Stimulated activated CD4-positive, alpha-beta T cell treated with anti-CD3 and anti-CD28 coated beads, Interleukin-15, amount 100 ng/mL, for 1 hour (primary cell): ENCODE measurements at places on chromosomes 11 and 22.

GRCh38 chr11:126830216-126830806, 170.3 kb downstream of the KIRREL3 start:
- DNase-seq: no peak

DNA sequence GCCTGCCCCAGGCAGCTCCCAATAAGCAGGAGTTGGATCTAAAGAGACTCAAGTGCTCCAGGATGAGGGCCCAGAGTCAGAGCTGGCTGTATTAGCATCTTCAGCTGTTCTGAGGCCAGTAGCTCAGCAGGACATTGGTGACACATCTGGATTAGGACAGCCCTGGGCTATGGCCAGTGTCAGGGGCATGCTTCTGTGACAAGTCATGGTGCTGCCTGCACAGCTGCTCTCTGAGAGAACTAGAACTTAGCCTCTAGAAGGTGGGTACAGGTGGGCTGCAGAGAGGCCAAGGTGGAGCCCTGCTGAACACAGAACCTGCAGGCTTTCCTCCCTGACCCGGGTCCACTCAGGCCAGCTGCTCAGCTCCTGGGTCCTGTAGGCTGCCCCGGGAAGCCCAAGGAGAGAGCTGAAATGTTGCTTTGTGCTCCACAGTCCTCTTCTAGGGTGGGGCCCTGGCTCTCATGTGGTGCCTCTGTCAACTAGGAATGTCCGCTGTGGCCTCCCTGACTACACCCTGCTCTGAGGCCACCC, 426.9 kb downstream of the SOX6 start:
- no peak for DNase-seq

GRCh38 chr22:39997939-39998726, 3.4 kb downstream of the FAM83F start:
- DNase-seq: no peak

DNA sequence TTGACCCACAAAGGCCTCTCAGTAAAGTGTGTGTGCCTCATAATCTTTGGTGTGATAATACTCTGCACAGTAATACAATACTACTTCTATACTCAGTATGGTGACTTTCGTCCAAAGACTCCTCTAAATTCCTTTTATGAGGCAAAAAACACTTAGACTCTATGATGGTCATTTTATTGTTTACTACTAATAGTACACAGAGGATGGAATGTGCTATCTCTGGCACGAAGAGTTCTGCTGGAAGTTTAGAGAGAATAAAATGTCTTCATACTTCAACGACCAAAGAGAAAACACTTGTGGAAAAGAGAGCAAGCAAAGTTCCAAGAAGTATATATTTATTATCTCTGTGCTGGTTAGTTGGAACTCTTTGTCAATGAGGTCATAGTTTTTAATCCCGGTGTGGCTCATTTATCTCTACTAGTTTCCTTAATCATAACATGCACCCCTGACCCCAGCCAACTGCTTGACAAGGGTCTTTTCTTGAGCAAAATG, 7.5 kb upstream of the CSTF3 start:
- DNase-seq: no peak

- DNase-seq: no peak
These were observed 143.3 kb upstream of the TBCEL start for GRCh38 chr11:120880498-120881175.

DNA sequence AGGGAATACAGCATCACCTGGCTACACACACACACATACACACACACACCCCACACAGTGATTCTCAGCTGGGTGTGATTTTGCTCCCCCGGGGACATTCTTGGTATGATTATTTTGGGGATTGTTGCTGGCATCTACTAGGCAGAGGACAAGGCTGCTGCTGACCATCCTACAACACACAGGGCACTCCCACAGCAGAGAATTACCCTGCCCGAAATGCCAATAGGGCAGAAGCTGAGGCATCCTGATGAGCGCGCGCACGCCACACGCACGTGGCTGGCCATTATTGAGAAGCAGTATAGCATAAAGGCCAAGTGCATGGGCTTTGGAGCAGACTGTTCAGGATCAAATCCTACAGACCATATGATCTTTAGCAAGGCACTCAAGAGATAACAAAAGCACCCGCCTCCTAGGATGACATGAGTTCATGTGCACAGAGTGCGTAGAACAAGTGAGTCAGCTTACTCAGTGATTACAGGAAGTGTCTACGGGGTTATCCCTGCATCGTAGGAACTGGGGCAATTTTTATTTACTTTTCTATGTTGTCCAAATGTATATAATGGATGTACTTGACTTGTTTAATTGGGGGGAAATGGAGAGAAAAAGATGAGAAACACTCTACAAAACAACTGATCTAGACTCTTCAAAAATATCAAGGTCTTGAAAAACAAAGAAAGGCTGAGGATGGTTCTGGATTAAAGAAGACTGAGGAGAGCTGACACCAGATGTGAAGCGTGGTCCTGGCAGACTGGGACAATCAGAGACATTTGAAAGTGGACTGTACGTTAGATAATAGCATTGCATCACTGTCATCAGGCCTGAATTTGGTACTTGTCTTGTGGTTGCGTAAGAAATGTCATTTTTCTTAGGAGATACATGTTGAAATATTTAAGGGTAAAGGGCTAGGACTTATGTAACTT, 7.2 kb upstream of the EHD1 start:
- no peak for DNase-seq

GRCh38 chr11:34744511-34744910, 123.6 kb downstream of the EHF start:
- no peak for DNase-seq

DNA sequence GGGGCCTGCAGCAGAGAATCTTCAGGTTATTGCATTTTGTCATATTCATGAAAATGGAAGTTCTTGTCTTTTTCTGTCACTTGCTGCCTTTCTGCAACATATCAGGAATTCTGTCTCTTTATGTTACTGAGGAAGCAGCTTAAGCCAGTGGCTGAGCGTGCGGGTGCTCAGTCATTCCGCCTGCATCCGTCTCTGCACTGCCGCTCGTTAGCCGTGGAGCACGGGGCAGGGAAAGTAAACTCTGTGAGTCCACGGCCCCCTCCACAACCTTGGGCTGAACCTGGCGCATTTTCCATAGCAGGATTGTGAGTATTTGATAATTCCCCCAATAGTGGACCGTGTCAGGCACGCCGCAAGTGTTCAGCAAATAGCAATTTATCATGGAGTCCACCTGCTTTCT, 1007.7 kb downstream of the BRD1 start:
- DNase-seq: no peak

DNA sequence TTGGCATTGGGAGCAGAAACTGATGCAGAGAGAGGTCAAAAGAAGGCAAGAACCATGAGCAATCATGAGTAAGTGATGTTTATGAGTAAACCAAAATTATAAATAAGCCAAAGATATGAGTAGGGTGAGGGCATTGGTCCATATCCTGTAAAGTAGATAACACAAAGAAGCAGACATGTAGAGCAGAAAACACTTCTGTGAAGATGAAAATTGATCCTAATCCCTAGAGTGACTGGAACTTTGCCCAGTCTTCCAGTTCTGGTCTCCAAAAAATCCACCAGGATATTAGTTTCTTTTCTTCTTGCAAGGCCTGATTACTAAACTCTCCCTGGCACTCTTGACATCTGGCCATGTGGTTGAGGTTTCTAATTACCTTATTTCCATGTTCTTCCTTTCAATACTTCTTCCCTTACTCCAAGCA, 13.7 kb upstream of the DRD2 start:
- DNase-seq: no peak

- DNase-seq: no peak
These were observed 3.5 kb downstream of the MUC5B start for GRCh38 chr11:1226226-1226985.

DNA sequence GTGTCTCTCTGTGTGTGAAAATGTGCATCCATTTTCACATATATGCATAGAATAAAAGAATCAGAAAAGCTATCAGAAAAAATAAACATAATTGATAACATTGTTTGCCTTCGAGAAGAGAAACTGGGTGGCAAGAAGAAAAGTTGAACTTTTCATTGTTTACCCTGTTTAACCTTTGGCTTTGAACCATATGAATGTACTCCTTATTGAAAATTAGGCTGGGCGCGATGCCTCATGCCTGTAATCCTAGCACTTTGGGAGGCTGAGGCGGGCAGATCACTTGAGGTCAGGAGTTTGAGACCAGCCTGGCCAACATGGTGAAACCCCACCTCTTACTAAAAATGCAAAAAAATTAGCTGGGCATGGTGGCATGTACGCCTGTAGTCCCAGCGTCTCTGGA, 11.9 kb upstream of the OR9Q1 start:
- no peak for DNase-seq

DNA sequence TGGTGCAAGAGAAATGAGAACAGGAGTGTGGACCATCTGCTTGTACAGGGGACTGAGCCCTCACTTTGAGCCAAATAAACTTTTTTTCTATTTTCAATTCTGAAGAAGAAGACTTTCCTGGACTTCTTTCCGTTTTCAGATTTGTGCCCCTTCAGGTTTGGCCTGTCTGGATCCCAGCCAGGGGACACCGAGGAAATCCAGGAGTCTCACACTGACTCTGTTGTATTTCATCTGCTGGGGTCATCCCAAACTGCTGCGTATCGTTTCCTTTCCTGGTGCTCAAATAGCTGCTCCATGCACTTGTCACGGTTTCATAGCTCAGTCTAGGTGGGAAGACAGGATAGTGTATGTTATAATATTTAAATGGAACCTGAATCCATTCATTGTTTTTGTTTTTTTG, 51.7 kb downstream of the GGTLC2 start:
- no peak for DNase-seq
